ENCODE measurements at places on chromosomes 2 and 18.

GRCh38 chr2:100399714-100400113, 17.8 kb downstream of the CHST10 start:
- no peak for DNase-seq

DNA sequence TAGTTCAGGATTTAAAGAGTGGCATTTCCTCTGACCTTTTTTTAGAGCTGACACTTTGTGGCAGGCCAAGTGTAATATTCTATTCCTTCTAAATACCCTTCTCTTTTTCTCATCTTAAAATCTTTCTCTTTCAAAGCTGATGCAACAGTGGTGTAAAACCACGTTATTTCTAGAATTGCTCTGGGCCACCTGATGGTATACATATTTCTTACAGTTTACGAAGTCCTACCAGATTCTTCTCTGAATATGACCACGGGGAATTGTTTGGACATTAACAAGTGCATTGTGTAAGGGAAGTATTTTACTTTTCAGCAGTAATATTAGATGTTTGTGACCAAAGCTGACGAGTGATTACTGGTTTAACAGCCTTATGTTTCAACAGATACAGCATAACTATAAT, 109.9 kb downstream of the PTPRM start:
- DNase-seq, result no peak

DNA sequence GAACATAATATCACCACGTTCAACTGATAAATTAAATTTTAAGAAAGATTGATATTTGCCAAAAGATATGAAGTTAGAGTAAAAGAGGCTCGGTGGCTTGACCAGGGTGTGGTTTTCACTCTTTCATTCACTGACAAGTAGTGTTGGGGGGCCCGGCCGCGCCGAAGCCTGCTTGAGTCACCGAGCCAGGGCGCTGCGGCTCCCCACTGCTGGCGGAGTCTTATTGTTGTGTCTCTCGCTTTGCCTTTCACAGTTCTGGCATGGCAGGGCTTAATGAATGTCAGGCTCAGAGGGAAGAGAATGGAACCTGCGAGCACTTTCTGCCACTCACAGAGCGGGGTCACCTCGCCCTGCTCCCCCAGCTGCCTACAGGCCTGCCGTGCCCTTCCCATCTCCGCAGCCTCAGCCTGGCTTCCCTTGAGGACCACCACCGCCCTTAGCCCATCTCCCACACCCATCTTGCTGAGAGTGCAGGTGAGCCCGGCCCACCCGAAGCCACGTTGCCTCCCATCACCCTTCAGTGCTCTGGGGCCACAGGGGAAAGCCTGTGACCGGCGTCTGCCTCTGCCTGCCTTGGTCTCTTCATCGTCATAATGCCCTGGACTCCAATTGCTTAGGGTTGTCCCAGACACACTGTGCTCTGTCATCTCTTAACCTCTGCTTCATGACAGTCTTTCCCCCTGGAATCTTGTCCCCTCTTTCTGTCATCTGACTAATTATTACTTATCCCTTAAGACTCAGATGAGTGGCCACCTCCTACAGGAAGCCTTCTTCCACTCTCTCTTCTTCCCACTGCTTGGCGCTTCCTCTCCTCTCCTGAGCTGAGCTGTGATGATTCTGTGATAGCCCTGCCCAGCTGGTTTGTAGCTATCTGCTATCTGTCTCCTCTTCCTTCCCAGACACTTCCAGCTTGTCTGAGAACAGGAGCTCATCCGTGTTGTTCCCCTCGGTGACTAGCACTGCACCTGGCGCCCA, 142.5 kb downstream of the FAM210A start:
- DNase-seq, result no peak

DNA sequence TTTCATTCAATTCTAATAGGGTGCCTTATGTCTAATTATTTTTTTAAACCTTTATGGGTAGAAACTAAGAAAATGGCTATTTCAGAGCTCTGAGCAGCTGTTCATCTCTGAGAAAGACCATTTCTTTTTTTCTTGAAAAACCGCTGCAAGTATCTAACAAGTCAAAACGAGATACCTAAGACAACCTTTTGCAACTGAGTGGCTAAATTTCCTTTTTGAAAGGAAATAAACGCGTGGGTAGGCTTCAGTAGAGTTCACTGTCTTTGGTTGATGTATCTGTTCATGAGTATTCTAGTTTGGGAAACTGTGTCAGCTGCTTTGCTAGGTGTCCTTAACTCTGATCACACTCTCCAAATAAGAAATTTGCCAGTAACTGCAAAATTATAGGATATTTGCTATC, 104.3 kb upstream of the LINC00305 start:
- DNase-seq, result no peak

- DNase-seq, result no peak
These were observed 36.4 kb downstream of the CABLES1 start for GRCh38 chr18:23171581-23172156.

DNA sequence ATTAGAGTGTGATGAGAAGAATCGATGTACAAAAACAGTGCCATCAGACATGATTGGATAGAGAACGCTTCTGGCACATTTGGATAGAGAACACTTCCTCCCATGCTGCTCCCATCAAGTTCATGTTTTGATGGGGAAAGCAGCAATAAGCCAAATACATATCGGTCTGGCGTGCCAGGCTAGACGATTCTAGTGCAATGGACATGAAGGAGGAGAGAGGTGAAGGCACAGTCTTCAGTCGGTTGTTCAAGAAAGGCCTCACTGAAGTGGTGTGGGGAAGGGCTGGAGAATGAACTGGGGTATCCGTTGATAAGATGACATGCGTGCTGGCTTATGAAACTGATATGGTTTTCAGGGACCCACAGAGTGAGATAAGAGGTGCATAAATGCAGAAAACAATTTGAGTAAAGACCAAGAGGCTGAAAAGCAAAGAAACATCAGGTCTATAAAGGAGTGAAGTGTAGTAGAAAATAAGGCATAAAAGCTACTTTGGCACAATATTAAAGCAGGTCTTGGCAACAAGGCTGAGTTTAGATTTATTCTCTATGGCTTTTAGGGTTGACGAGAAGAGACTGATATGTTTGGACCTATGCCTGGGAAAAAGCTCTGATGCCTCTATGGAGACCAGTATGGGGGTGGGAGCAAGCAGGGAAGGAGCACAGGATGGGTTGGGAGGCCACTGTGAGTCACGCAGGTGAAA, 117.6 kb upstream of the PIEZO2 start:
- no peak for DNase-seq

DNA sequence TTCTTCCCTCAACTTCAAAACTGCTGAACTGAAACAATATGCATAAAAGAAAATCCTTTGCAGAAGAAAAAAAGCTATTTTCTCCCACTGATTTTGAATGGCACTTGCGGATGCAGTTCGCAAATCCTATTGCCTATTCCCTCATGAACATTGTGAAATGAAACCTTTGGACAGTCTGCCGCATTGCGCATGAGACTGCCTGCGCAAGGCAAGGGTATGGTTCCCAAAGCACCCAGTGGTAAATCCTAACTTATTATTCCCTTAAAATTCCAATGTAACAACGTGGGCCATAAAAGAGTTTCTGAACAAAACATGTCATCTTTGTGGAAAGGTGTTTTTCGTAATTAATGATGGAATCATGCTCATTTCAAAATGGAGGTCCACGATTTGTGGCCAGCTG, 8.4 kb downstream of the HOXD8 start:
- no peak for DNase-seq
